Left renal cortex interstitium (tissue), 4 donors: ENCODE measurements at places on chromosomes 4 and X.

- DNase-seq, result no peak
Measured at GRCh38 chr4:37967736-37968135, 7.5 kb downstream of the PTTG2 start.

- DNase-seq, result no peak
Measured at GRCh38 chrX:130799393-130799792, 103.6 kb downstream of the ENOX2 start.

DNA sequence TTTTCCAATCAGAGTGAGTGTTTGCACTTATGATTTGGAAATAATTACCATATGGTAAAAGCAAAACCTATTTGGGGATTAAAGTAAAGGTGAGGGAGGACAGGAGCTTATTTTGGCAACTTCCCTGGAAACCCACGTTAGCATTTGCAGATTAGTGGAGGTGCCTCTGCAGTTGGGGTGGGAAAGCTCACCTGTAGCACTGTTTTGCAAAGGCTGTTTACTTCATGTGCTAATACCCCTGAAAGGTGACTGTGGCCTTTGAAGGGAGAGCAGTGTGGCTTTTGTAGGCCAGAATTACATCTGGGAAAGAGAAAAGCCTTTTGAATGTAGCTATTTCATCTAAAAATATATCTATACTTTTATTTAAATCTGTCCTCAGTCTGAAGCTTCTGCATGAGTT lies 9.4 kb downstream of the SUPT20HL1 start:
- no peak for DNase-seq

GRCh38 chr4:90718931-90719330 lies 591.7 kb downstream of the CCSER1 start:
- DNase-seq, result peak; percentile 5

GRCh38 chrX:15430584-15430983 lies 46.4 kb upstream of the VEGFD start:
- DNase-seq, result no peak

DNA sequence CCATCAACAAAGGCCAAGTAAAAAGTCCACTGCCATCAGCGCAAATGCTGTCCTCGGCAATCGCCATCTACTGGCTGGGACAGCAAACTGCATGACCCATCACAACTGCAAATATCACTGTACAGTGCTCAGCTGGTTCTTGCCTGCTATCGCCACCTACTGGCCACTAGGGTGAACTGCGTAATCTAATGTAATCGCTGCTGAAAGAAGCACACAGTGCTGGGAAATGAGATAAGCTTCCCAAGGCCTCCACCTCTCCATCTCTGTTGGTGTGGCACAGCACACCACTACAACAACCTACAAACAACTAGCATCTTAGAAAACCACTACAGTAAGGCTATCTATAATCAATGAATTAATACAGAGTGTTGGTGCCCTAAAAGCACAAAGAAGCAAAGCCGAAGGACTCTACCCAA lies 298.3 kb downstream of the TEX13A start:
- DNase-seq, result no peak

- no peak for DNase-seq
Measured at GRCh38 chr4:82786828-82787227, 11.8 kb downstream of the SCD5 start.

- DNase-seq, result no peak
Measured at GRCh38 chrX:139692908-139693307, 15.1 kb downstream of the MCF2 start.

DNA sequence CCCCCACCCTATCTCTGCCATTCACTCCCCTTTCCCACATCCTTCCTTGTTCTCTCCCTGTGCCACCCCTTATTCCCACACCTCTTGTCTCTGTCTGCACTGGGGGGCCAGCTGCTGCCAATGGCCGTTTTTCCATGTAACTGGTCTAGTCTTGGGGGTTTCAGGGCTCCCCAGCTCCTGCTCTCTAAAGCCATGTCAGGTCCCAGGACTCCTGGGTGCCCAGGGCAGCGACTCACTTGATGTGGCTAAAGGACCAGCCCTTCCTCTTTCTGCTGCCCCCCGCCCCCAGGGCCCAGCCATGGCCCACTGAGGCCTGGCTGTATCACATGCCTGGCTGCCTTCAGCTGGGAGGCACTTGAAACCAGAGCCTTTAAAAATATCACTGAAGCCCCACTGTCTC lies 10.0 kb downstream of the NLGN3 start:
- no peak for DNase-seq

DNA sequence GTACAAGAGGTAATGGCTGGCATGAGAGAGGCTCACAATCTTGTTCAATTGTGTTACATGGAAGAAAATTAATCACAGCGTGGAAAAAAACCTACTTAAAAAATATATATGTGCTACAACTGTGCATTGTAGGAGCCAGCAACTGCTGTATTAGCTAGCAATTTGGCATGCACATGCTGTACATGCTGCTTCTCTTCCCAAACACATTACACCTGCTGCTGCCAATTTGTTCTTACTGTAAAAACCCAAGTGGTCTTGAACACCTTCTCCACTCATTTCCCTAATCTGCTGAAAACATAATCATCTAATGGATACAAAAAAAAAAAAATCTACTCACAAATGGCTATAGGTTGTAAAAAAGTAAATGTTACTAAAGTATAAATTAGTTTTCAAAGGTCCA lies 264.2 kb downstream of the INPP4B start:
- no peak for DNase-seq

- no peak for DNase-seq
Measured at GRCh38 chr4:74255096-74255495, 53.2 kb upstream of the EPGN start.

DNA sequence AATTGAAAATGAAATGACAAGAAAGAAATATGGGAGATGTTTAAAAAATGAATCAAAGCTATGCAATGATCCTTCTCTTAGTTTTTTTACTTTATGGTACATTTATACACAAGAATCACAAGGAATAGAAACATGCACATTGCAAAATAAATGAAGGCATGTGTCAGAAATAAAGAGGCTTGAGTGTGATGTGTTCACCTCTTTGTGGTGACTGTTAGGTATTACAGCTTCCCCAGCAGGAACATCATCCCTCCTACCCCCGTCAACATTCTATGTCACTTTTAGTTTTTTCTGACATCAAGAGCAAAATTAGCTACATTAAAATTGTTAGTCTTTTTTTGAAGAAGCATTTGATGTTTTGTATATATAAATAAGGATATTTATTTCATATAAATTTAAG lies 214.8 kb downstream of the SLC4A4 start:
- no peak for DNase-seq

GRCh38 chr4:61246034-61246433 lies 45.9 kb downstream of the ADGRL3 start:
- DNase-seq, result no peak

GRCh38 chr4:163111588-163111987 lies 55.1 kb downstream of the NAF1 start:
- DNase-seq, result no peak

DNA sequence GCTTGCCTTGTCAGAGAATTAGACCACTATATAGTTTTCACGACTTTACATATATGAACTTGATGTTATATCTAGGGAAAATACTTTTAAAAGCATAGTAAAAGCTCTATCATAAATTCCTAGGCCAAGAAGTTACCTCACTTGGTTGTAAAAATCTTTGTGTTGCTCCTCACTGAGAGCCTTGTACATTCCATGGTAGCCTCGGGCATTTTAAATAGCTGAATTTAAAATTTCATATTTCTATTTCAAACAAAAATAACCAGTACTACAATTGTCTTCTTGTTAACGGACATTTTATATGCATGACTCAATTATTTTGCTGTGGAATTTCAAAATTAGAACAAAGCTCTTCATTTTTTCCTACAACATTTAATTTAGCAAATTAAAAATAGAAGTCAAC lies 107.6 kb downstream of the MID1 start:
- no peak for DNase-seq

DNA sequence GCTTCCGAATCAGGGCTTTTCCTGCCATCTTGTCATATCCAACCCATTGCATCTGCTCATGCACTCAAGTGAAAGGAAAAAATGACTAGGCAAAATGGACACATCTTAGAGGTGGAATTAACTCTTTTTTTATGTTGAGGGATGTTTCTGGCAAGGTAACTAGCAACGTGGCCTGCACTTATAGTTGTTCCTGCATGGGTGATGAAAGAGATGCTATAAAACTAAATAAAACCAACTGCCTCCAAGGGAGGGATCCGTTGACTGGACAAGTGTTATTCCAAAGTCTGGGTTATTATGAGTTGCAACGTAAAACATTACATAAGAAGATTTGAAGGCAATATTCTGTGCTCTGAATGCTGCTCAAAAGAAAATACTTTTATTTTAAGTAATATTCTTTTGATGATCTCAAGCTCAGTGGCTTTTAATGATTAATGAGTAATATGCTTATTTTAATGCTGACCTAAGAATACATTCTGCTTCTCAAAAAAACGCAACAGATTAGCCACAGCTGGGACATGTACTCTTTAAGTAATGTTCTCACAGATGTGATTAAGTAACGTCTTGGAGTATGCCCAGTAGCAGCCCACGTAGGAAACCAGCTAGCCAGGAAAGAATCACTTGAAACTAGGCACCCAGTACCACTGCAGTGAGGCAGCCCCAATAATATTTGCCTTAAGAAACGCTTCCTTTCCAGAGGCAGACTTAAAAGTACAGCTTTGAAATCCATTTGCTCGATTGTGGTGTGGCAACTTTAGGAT lies 27.4 kb downstream of the KLF3 start:
- DNase-seq, result no peak

GRCh38 chrX:330726-331150 lies 12.1 kb upstream of the GTPBP6 start:
- DNase-seq, result no peak

DNA sequence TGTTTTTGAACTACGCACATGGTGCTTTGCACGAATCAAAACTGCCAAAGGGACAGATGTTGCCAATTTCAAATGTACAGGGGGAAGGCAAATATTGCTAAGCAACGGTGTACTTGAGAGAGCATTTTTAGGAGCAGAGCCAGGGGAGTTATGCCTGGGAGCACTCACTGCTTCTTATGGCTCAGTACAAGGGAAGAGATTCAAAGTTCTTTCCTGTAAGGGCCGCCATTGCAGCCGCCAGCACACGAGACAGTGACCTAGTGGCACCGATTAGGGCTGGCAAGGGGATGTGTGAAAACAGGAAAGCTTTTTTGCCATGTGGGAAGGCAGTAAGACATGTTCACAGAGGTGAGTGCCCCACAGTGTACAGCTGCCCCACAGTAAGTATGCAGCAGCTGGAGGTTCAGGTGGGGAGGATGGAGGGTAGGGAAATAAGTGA lies 133.8 kb downstream of the AFF1 start:
- no peak for DNase-seq

DNA sequence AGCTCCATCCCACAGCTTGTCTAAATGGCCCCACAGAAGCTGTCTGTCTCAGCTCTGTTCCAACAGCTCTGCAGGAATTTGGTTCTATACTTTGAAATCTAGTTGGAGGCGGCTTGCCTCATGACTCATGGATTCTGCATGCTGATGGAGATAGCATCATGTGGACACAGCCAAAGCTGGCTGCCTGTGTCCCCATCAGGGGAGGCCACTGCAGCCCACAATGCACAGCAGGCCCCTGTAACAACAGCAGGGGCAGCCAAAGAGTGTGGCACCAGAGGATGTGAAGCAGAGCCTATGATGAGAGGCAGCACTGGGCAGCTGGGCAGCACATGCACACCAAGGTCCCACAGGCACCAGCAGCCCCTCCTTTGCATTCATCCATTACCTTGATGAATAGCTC lies 67.2 kb downstream of the DCAF12L1 start:
- no peak for DNase-seq

- no peak for DNase-seq
Measured at GRCh38 chr4:24495388-24495787, 89.0 kb downstream of the DHX15 start.

- no peak for DNase-seq
Measured at GRCh38 chrX:153766098-153766817, 2.2 kb downstream of the PLXNB3 start.

DNA sequence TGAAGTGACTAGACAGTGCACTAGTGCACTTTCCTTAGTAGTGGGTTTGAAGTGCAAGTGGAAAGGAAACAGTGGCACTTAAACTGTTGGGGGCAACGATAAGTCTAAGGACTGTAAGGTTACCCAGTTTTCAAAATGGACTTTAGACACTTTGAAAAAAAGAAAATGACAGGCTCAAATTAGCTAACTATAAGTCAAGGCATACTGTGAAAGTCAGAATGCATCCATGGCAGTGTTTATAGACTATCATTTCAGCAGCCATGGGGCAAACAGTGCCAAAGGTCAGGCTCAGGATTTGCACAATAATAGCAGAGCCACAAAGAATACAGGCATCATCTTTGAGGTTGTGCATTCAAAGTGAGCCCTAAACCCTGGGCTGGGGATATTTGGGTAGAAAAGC lies 104.4 kb downstream of the CXCL13 start:
- DNase-seq, result no peak

DNA sequence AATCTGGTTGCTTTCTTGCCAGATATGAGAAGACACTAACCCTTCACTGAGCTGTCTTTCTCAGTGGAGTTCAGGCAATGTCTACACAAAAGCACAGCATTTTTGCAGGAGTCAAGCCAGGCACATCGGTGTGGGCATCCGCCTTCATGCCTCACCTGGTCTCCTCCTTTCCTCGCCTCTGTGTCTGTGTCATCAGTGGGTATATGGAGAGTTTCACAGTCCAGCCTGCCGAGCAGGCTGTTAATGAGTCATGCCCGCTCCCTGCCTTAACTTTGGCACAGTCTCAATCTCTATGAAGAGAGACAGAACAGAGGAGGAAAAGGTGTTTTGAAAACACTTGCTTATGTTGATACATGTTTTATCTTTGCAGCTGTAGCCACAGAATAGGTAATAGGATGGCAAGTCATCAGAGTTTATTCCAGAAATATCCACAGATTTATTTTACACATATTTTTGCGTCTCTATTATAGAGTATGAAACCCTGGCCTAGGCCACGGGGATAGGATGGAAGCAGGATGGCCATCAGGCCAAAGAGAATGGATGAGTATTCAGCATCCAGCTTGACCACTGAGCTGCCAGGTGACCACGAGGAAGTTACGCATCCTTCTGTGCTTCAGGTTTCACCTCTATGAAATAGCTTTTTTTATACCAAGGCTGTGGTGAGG lies 32.8 kb upstream of the MAML3 start:
- DNase-seq, result no peak

- DNase-seq, result no peak
Measured at GRCh38 chr4:23171976-23172375, 479.2 kb downstream of the GBA3 start.

GRCh38 chrX:9786798-9787635 lies 788 bp downstream of the SHROOM2 start:
- no peak for DNase-seq

GRCh38 chr4:118113220-118113619 lies 78.9 kb downstream of the NDST3 start:
- no peak for DNase-seq

DNA sequence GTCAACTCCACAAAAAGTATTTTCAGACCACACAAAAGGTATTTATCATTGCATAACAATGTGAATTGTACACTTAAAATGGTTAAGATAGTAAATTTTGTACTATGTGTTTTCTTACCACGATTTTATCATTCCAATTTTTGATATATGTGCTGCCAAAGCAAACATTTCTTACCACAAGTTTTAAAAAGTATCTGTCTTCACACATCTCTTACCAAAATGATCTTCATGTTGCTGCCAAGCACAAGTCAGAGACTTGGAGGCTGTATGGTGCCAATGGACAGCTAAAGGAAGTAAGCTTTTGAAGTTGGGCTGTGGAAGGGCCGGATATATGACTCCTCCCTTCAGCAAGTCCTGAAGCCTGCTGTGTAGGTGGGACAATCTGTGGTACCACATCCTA lies 67.9 kb downstream of the TMLHE start:
- no peak for DNase-seq
